ENCODE measurements at places on chromosomes 5 and 9.

DNA sequence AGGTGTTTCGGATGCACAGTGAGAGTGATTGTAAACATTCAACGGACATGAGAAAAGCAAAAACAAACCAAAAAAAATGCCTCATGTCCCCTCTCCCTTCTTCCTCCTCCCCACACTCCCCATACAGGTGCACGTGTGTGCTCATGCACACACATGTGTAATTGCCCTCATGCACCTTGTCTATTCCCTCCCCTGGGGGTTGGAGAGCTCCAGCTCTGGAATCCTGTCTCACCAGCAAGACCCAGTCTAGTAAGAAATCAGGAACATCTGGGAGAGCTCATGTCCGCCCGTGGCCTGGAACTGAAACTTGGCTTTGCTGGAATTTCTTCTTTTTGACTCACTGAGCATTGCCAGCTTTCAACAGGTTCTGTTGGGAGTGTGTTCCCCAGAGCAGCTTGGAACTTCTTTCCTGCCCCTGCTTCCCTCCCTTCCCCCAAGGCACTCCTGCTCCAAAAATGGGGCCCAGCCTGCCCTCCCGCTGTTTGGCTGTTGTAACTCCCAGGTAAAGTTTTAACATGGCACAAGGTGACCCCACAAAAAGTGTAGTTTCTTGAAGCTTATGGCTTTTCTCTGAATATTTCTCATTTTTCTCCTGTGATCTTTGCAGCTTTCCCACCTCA, 190.1 kb downstream of the NR3C1 start:
- DNase-seq: no peak

- no peak for DNase-seq
Measured at GRCh38 chr5:110477911-110478310, 248.6 kb downstream of the TMEM232 start.

DNA sequence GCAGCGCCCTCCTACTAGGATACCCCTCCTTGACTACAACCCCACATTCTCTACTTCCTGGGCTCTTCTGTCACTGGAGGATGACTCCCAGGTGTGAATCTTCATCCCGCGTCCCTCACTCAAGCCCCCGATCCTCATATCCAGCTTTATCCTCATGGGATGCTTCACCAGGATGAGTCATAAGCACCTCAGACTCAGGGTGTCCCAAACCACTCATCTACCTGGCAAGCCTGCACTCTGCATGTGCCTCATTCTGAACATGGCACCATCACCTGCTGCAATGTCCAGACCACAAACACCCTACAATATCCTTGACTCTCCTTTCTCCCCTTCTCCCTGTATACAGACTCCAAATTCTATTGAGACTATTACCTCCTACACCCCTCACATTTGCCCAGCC, 1.5 kb upstream of the TGFBI start:
- no peak for DNase-seq

GRCh38 chr5:142129446-142130066, 21.0 kb downstream of the NDFIP1 start:
- DNase-seq: no peak

DNA sequence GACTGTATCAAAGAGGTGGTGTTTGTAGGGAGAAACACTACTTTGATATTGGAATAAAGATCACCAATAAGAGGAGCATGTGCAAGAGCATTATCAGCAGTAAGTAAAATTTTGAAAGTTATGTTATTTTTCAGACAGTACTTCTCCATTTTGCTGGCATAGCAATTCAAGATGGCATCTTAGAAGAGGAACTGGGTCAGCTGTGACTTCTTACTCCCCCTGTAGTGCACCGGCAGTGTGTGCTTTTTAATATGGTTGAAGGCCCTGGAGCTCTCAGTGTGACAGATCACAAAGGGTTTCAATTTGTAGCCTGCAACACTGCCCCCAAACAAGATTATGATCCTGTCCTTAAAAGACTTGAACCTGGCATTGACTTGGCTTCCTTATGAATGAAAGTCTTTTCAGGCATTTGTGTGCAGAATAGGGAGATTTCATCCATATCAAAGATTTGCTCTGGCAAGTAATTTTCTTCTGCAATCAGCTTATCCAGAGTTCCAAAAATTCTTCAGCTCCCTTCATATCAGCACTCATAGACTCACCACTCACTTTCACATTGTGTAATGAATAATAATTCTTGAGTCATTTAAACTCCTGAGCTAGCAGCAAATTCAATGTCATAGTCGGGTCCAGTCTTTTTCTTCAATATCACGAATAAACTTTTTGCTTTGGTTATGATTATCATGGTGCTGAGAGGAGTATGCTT, 105.7 kb upstream of the MAMDC2 start:
- DNase-seq: no peak

DNA sequence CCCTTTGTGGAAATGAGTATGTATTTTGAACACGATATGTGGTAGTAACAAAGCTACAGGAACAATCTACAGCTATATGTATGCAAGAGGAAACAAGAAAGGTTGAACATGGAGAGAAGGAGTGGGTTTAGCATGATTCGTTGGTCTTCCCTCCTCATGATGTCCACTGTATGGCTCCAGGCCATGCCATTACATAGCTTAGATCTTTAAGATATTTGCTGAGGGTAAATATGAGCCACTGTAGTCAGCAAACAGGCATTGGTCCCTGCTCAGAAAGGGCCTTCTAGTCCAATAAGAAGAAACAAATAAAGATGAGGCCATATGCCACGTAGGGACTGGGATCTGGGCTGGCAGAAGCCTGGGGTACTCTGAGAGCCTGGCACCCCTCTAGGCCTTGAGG, 543.2 kb upstream of the SGCD start:
- DNase-seq: no peak

GRCh38 chr5:160269017-160269416, 39.7 kb downstream of the FABP6 start:
- DNase-seq: peak; percentile 56

DNA sequence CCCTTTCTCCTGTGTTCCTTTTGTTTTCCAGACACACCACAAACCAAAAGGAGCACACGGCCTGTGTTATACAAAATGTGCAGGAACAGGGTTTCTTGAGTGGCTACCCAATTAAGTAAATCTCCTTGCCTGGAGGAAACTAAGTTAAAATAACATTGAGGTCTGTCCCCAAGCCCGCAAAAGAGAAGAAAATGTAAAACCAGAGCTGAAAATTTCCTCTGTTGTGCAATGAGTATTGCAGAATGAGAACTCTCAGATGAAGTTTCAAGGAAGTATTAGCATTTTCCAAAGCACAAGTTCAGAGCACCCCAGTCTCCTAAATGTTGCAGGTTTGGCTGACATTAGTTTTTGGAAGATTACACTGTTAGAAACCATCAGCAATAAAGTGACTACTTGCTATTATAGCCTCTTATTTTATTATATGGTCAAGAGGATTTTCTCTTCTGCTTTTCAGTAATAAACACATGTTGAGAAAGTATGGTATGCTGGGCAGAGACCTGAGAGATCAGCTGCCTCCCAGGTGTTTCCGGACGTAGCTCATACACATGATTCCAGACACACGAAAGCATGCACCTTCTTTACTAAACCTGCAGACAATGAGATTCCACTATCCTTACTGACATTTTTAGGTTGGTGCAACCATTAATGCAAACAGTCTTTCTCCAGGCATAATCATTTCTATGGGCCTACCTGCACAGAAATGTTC, 161.3 kb downstream of the SNCAIP start:
- DNase-seq: no peak

DNA sequence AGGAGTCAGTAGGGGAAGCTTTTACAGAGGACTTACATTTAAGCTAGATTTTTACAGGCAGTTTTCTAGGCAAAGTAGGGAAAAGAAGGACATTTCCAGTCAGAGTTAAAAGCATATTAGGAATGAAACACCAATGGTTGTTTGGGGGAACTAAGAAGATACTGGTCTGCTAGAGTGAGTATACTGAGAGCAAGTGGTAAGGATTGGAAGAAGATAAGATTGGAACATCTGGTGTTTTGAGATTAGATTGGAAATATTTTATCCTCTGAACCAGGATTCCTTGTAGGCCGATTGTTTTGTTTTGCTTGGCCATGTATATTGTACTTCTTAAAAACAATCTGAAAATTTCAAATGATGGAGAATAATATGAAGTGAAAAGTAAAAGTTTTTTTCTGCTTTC, 7.7 kb downstream of the FBXO38 start:
- no peak for DNase-seq

DNA sequence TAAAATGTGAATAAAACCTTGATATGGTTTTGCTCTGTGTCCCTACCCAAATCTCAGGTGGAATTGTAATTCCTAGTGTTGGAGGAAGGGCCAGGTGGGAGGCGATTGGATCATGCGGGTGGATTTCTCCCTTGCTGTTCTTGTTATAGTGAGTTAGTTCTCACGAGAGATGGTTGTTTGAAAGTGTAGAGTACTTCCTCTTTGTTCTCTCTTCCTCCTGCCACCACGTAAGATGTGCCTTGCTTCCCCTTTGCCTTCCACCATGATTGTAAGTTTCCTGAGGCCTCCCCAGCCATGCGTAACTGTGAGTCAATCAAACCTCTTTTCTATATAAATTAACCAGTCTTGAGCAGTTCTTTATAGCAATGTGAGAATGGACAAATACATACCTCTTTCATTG, 34.9 kb downstream of the TARS1 start:
- no peak for DNase-seq

GRCh38 chr5:123611406-123611709, 99.4 kb downstream of the CSNK1G3 start:
- DNase-seq: no peak

- DNase-seq: no peak
Measured at GRCh38 chr9:33177086-33177485, 9.9 kb upstream of the B4GALT1 start.

DNA sequence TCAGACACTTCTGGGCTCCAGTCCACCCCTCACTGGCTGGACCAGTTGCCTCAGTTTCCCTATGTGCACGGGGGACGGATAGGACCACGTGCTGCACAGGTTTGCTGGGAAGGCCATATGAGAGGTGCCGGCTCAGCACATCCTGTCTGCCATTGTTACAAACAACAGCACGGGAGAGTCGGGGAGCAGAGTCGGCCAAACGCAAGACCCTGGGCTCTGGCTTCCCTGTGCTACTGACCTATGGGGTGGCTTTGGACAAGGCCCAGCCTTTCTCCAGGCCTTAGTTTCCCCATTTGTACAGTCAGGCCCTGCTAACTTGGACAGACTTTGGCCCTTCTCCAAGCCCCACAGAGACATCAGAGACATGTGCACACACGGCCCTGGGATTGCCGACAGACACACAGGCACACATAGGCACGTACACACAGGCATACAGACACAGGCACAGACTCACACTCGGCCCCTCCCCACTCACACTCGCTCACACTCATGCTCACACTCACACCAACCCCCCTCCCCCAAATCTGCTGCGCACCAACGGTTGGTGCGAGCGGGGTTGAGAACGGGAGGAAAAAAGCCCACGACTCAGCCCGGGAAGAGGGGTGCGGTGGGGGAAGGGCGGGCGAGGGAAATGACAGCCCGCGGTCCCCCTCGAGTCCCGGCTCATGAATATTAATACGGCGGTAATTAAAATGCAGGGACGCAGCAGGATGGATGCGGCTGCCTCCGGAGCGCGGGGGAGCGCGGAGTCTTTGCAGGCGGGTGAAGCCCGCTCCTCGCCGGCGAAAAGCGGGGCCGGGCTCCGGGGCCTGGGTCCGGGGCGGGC, 133.0 kb downstream of the C9orf50 start:
- no peak for DNase-seq

DNA sequence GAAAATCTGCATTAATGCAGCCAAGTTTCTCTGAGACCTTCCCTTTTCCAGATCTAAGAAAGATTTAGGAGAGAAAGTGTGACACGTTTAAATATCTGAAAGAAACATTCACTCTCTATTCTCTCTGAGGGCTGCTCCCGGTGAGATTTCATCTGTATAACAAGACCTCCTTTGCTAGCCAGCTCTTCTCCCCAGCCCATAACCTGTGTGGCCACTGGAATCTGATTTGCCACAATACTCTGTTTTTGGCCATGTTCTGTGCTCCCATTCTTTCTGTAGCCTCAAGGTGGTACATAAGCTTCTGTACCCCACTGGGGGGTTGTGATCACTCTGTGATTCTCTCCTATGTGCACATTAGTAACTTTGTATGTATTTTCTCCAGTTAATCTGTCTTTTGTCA, 291.0 kb upstream of the SEMA6A start:
- no peak for DNase-seq

GRCh38 chr9:83304686-83305085, 233.5 kb downstream of the FRMD3 start:
- no peak for DNase-seq

DNA sequence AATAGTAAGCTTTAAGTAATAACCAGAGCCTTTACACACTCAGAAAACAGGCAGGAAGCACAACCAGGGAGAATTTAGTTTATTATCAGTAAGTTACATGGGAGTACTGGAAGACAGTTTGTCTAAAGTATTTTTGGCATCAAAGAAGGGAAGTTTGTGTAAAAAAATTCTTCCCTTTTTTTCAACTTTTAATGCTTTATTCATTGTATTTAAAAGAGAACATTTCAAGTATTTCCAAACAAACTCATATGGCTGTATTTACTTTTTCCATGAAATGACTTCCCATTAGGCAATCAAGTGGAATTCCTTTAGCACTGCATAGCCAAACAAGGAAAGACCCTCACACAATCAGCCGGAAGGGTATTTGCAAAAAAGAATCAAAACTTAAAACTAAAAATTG, 26.7 kb downstream of the RNF145 start:
- peak; percentile 29 for DNase-seq

- no peak for DNase-seq
Measured at GRCh38 chr9:35114840-35115628, 628 bp downstream of the ATOSB start.

- no peak for DNase-seq
Measured at GRCh38 chr9:93884808-93885207, 70.3 kb downstream of the BARX1 start.

DNA sequence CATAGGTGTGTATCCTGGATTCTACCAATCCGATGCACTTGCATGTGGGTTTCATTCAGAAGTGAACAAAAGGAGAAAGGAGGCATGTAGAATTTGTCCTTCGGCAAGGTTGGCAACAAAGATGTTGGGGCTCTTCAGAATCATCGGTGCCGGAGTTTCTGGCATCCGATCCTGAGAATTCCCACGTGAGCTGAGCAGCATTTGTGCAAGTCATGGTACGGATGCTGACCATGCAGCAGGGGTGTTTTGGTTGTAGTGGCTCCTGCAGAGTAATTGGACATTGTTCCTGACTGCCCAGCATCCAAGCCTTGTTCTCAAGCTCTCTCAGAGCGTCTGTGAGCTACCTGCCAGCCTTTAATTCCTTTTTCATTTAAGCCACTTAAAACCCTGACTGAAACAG, 19.0 kb upstream of the POC5 start:
- no peak for DNase-seq

GRCh38 chr9:136021171-136021871, 60.1 kb upstream of the UBAC1 start:
- no peak for DNase-seq

- no peak for DNase-seq
Measured at GRCh38 chr5:83516377-83516776, 44.8 kb downstream of the VCAN start.

Data from AG04450 (cell line).